IMR-90 (cell line): ENCODE measurements at places on chromosomes 16 and 17. TPM values are rescaled to one million over a fixed set of nuclear protein-coding genes. Genes with fewer than 3 reads are reported as not detected.

Gene MYOCD
- 19.7 and 20.1 TPM in 2 replicates for total RNA-seq

Gene CCDC102A
- 5.4 and 5.6 TPM in 2 replicates for total RNA-seq

Gene SDR42E1
- 0.28 and 0.72 TPM in 2 replicates for total RNA-seq

Gene TBC1D3
- total RNA-seq, result not detected in 2 replicates

Gene OR1A1
- not detected in 2 replicates for total RNA-seq

Gene LAT
- total RNA-seq, result 0.18 TPM in 1 of 2 replicates, not detected in the other

Gene CHAD
- not detected in 2 replicates for total RNA-seq

Gene OR3A1
- total RNA-seq, result not detected in 2 replicates

Gene FOXC2
- total RNA-seq, result 0.90 and 1.1 TPM in 2 replicates

Gene KRTAP9-8
- total RNA-seq, result not detected in 2 replicates

Gene STAC2
- total RNA-seq, result not detected in 2 replicates

Gene NHLRC4
- total RNA-seq, result 0.56 and 0.72 TPM in 2 replicates

Gene STH
- not detected in 2 replicates for total RNA-seq

Gene KRTAP2-2
- not detected in 2 replicates for total RNA-seq

Gene KRT34
- total RNA-seq, result 3.6 and 3.9 TPM in 2 replicates
